Stimulated activated CD8-positive, alpha-beta memory T cell treated with anti-CD3 and anti-CD28 coated beads, Interleukin-12 subunit alpha, Interleukin-12 subunit beta, amount 100 ng/mL, for 1 hour (primary cell): ENCODE measurements at places on chromosomes 4 and X.

DNA sequence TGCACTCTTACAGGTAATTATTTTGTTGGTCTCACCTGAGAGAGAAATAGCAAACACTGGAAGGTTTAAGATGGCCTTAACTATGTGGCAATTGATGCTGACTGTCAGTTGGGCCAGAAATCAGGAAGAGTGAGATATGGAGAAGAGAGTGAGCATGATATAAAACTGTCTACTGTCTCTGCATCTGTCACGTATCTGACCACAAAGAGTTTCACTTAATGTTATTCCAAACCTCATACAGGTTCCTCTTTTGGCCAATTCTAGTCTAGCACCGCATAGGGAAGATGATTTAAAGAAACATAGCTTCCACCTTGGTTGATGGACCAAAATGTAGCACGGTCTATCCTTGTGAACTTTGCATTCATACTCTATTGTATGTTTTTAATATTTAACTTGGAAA lies 381.0 kb upstream of the BOD1L1 start:
- no peak for DNase-seq

GRCh38 chrX:46967547-46967946 lies 55.3 kb downstream of the JADE3 start:
- no peak for DNase-seq

DNA sequence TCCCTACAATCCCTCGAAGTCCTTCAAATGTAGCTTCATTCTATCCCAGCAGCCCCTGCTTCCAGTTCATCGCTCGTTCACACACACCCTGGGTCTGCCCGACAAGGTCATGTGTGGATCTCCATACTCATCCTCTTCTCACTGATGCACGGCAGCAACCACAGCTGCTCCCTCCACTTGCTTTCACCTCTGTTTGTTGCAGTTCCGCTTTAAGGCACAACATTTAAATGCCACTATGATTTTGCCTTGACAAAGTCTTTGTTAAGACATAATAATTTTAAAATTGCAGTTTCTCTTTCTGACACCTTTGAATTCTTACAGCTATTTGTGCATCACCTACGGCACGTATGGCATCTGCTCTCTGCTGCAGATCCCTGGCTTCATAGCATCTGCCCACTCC lies 1.8 kb downstream of the ODAPH start:
- no peak for DNase-seq

DNA sequence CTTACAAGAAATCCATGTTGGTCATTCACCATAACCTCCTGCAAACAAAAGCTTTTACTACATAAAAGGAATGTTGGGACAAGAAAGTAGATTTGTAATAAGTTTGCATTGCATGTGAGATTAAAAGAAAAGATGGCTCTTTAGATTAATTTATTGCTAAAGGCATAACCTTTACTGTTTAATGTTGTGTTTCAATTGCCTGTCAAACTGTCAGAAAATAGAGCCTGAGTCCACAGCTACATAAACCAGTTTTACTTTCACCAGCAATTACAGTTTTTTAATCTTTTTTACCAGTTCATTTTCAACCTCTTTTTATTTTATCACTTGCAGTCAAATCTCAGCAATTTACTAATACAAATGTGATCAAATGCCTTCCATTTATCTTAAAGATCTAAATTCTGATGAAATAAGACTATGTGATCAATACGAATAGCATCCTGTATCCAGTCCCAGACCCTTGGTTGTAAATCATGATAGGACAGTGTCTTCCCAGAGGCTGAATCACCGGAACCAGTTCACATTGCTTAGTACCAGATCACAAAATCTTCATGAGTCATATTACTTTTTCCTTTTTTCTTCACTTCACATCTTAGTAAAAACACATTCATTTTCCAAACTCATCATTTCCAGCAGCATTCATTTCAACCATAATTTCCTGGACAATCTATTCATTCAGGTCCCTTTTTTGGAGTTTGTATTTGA lies 95.4 kb upstream of the FRG1 start:
- no peak for DNase-seq

- no peak for DNase-seq
Measured at GRCh38 chr4:60743654-60744053, 456.5 kb upstream of the ADGRL3 start.

GRCh38 chr4:143184217-143184502 lies 557 bp upstream of the USP38 start:
- no peak for DNase-seq

GRCh38 chrX:50579955-50580354 lies 109.3 kb upstream of the DGKK start:
- no peak for DNase-seq

GRCh38 chr4:165748321-165748720 lies 124.7 kb upstream of the TLL1 start:
- DNase-seq = no peak

GRCh38 chr4:36091997-36092396 lies 152.3 kb downstream of the ARAP2 start:
- DNase-seq = no peak

DNA sequence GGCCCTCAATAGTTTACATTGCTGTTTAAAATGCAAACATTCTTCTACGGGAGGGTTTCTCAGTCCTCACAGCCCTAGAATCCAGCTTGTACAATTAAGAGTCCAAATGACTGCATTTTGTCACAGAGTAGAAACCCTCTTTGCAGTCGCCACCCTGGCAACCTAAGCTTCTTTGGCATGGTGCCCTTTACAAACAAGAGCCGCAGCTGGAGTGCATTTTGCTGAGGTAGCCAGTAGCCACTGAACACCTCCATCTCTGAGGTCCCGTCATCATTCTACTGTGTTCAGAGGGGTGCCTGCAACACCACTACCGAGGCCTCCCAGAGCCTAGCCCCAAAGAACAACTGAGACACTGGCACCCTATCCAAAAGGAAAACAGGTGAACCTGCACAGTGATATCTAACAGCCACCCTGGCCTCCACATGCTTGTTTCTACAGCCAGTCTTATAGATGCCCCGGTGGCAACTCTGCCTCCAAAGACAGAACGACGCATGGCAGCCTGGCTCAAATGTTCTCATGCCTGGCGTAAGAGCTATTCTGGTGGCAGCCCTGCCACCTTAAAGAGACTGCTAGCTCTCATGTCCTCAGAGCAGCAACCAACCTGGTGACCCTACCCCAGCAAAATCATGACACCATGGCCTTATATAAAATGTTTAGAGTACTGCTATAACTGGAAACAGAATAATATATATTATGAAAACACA lies 801.9 kb downstream of the TECRL start:
- no peak for DNase-seq

GRCh38 chr4:176631611-176632010 lies 161.1 kb downstream of the VEGFC start:
- DNase-seq = no peak

- no peak for DNase-seq
Measured at GRCh38 chrX:12002876-12003275, 135.4 kb upstream of the FRMPD4 start.

GRCh38 chrX:139086246-139086645 lies 374.7 kb upstream of the FGF13 start:
- no peak for DNase-seq

- no peak for DNase-seq
Measured at GRCh38 chr4:2803624-2804448, 11.0 kb downstream of the SH3BP2 start.

GRCh38 chr4:31741326-31741725 lies 1021.2 kb downstream of the PCDH7 start:
- DNase-seq = no peak

- DNase-seq = no peak
Measured at GRCh38 chr4:19540859-19541540, 710.7 kb upstream of the SLIT2 start.

GRCh38 chr4:159010563-159011260 lies 92.2 kb upstream of the RAPGEF2 start:
- DNase-seq = no peak

- no peak for DNase-seq
Measured at GRCh38 chr4:146437778-146438177, 84.0 kb downstream of the SLC10A7 start.

DNA sequence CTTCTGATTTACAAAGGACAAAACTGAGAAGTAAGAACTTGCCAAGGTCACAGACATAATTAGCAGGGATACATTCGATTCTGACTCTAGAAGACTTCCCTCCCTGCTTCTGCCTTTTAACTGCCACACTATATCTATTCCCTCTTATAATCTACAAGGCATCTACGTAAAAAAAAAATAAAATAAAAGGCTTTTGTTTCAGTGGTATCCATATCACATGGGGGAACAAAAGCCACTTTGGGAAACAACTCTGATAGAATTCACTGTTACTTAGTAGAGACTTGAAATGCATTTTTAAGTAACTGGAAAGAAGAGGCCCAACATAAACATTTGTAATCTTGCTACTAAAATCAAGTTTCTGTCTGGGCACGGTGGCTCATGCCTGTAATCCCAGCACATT lies 247.2 kb downstream of the SCFD2 start:
- DNase-seq = no peak

DNA sequence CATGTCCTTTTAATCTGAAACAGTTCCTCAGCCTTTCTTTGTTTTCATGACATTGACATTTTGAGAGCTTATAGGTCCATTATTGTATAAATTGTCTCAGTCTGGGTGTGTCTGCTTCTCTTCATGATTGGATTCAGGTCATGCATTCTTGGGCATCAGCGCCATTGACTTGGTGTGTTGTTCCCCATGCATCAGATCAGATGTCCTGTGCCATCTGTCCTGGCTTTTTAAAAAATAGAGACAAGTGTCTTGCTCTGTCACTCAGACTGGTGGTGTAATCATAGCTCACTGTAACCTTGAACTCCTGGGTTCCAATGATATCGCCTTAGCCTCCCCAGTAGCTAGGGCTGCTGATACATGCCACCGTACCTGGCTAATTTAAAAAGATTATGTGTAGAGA lies 55.7 kb downstream of the TBC1D14 start:
- no peak for DNase-seq

DNA sequence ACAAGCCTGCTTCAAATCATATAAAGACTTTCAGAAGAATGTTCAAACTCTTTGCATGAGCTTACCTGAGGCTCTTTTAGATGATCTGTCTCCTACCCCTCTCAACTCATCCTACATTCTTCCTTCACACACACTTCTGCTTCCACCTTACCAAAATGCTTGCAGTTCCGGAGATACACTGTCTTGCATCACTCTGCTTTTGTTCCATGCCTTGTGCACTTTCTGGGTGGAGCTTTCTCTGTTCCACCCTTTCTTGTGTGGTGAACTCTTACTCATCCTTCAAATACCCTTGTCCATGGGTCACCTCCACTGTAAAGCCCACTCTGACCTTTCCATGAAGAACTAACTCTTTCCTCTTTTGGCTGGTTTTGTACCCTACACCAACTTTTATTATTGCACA lies 18.4 kb upstream of the MGST2 start:
- no peak for DNase-seq

GRCh38 chr4:742742-743311 lies 37.2 kb downstream of the PCGF3 start:
- DNase-seq = peak; percentile 62

- DNase-seq = no peak
Measured at GRCh38 chr4:115110191-115111181, 2.9 kb downstream of the NDST4 start.

DNA sequence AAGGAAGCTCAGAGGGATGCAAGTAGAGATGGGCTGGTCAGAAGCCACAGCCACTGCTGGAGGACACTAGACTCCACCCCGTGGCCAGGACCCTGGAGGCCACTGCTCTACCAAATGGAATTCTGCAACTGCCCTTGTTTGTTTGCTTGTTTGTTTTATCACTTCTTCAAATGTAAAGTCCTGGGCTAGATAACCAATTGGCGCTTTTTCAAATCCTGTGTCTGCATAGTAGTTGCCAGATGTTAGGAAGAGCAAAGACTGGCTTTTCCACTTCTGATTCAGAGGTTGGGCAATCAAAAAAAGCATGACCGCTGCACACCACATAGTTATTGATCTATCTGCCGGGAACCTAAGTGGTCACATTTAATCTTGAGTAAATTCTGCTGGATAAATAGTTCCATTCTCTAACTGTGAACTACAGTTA lies 255.2 kb upstream of the SFRP2 start:
- no peak for DNase-seq

DNA sequence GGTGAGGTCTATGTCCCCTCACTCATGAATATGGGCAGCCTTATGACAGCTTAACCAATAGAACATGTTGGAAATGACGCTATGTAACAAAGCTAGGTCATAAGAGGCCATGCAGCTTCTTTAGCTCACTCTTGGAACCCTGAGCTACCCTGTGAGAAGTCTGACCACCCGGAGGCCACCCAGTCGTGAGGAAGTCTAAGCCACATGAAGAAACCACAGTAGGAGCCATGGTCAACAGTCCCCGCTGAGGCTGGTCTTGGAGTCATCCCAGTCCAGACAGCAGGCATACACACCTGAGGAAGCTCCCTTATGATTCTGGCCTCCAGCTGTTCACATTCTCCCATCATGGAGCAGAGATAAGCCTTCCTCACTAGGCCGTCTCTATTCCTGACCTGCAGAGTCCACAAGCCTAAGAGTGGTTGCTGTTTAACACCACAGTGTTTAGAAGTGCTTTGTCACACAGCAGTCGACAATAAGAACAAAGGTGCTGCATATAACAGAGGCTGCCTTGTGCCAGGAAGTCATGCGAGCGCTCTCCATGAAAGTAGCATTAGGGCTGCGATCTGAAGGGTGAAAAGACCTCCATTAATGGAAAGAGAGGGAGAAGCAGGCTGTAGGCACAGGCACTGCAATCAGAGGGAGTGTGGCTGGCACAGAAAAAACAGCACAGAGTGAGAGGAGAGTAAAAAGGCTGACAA lies 38.2 kb downstream of the TSPAN5 start:
- DNase-seq = no peak

- DNase-seq = no peak
Measured at GRCh38 chrX:24657671-24658386, 10.7 kb upstream of the PCYT1B start.

DNA sequence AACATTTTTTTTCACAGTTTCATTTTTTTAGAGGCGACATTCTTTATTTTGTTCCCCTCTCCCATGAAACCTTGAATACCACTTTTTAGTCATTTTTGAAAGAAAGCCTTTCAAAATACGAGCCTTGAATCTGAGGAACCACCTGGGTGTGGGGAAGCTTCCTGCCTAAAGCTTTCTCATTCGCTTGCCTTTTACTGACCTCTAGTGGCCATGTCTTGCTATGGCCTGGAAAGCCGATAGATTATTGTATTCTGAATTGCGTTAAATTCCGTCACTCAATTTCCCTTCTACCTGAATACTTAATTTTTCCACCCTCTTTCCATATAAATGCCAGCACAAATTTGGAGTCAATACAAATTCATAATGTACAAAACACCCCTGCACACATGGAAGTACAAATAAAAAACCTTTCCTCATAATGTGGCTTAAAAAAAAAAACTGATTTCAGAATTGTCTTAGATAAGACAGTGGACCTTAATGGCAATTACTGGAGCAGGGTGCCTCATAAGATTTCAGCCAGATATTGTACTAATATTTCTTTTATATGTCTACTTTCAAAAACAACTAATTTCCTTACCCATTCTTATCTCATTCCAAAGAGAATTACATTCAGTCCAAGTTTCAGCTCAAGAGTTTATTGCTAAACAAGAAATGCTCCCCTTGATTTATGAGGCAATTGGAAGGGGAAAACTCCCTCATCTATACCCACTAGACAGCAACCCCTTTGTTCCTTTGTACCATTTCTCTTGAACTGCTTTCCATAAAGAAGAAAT lies 217.9 kb downstream of the CENPC start:
- peak; percentile 18 for DNase-seq
